ENCODE measurements at places on chromosomes 6 and 20. TPM values are rescaled to one million over a fixed set of nuclear protein-coding genes. Genes with fewer than 3 reads are reported as not detected.

BFSP1 gene
- polyA plus RNA-seq: 2.3 TPM

ADGB gene
- polyA plus RNA-seq: not detected

SIRPA gene
- polyA plus RNA-seq: 34.1 TPM

SPATS1 gene
- polyA plus RNA-seq: not detected

GGTLC1 gene
- not detected for polyA plus RNA-seq

ZC2HC1B gene
- polyA plus RNA-seq: not detected

PARD6B gene
- polyA plus RNA-seq: 0.27 TPM

GRCh38 chr6:111658462-111659154 lies 52.9 kb upstream of the TRAF3IP2 start:
- DNase-seq: no peak

SAMD5 gene
- 3.3 TPM for polyA plus RNA-seq

DNA sequence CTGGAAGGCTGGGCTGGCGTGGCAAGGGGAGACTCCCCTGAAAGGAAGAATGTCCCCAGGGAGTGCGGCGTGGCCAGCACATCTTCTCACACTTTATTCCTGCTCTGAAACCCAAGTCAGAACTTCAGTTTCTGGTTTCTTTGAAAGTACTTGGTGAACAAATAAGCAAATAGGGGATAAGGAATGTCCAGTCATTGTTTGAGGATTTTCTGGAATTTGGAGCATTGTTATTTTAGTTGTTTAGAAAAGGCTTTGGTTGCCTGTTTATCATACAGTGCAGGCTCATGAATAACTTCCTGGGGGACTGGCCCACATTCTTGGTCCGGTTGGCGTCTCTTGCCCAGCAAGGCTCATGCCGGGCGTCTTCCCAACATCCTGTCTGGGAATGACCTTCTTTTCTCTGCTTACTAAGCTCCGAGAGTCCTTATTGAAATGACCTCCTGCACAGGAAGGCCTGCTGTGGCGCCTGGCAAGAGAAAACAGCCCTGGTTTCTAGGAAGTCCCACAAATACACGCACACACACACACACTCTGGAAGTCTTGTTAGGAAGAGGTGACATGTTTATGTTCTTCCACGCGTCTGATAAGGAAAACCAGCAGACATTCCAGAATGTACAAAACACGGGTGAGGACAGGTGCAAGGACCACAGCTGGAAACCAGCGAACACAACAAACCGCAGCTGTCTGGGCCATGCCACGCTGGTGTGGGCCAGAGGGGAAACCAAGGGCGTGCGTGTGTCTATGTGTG lies 71.9 kb downstream of the TMEM170B start:
- peak; percentile 86 for DNase-seq

GRCh38 chr20:38601216-38602184 lies at the start of gene ARHGAP40:
TSS of gene ARHGAP40 (plus strand) at chr20:38601809.
- no peak for DNase-seq

DNA sequence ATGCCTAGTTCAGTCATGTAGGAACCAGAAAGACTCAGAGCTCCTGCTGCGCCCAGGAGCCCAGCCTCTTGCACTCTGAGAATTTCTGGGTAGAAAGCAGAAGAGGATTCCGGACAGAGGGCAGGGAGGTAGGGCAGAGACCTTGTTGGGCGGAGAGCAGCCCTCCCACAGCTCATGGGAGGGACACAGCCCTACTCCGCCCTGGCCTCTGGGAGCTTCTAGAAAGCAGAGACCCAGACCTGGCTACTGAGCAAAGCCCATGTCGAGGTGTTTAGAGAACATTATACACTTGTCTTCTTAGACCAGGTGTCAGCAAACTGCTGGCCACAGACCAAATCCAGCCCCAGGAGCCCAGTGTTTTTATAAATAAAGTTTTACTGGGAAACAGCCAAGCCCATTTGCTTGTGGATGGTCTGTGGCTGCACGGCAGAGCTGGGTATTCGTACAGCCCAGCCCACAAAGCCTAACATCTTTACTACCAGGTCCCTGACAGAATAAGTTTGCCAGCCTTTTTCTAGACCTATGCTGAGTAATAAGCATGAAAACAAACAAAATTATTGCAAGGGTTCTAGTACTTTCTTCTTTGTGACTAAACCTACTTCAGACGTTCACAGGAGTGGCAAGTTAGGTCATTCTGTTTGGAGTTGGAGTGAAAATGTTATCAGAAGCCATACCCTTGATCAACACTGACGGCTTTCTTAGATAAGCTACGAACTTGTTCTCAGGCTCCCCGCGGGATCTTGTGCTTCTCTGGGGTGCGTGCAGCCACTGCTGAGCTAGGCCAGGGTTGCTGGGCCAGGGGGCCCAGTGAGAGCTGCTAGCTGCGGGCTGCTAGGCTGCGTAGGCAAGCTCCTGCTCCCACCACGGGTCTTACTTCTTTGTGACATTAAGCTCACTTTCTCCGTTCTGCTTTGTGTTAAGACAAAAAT lies 235.1 kb upstream of the FOXQ1 start:
- DNase-seq: no peak

- no peak for DNase-seq
Observed at GRCh38 chr6:43516367-43516696, 394 bp downstream of the YIPF3 start.

RPS6KA2 gene
- 80.8 TPM for polyA plus RNA-seq

GRCh38 chr6:88262332-88262731 lies 96.2 kb upstream of the CNR1 start:
- no peak for DNase-seq

GRCh38 chr6:37483917-37484785 lies 15.5 kb downstream of the CCDC167 start:
- no peak for DNase-seq

DNA sequence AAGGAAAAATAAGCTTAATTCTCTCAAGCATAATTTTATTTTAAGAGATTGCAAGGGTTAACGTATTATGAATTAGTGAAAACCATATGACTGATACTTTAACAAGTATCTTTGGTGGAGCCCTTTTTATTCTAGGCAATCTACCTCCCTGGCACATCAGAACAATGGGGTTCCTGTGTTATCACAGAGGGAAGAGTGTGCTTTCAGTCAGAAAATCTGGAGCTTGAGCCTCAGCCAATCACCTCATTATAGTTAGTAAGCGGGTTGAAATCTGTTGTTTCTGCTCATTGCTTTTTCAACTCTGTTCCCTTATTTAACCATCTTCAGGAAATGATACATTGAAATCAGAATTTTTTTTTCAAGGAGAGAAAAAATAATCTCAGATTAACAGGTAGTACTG lies 391 bp downstream of the ADGRF1 start:
- DNase-seq: no peak

- DNase-seq: no peak
Observed at GRCh38 chr6:137953761-137954160, 86.7 kb downstream of the TNFAIP3 start.

GRCh38 chr6:168865-169455 lies 123.3 kb upstream of the DUSP22 start:
- no peak for DNase-seq

DNA sequence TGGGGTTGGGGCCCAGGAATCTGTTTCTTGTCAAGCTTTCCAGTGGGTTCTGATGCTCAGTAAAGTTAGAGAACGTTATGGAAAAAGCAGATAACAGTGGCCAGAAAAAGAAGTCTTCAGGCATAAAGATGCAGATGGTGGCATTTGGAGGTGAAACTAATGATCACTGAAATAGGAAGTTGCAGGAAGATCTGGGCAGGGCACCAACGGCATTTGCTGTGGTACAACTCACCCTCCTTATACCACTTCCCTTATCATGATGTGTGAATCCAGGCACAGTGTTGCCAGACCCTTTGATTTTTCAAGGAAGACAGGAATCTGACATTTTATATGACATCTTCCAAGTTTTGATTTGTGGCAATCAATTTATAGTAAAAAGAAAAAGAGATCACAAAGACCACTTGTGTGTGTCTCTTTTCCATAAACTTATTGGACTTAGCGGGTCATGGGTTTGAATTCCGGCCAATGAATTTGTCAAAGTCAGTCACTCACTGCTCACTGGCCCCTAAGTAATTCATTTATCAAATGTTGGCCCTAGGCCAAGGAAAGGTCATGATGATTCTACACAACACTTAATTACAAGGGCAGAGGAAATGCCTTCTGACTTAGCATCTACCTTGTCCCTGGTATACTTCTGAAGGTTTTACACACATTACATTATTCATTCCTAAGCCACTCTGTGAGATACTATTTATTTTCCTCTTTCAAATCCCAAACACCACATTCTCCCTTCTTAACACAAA lies 37.6 kb downstream of the LAMP5 start:
- no peak for DNase-seq

SGK2 gene
- 0.47 TPM for polyA plus RNA-seq

- no peak for DNase-seq
Observed at GRCh38 chr6:157943249-157943963, 38.3 kb upstream of the SYNJ2 start.

DNA sequence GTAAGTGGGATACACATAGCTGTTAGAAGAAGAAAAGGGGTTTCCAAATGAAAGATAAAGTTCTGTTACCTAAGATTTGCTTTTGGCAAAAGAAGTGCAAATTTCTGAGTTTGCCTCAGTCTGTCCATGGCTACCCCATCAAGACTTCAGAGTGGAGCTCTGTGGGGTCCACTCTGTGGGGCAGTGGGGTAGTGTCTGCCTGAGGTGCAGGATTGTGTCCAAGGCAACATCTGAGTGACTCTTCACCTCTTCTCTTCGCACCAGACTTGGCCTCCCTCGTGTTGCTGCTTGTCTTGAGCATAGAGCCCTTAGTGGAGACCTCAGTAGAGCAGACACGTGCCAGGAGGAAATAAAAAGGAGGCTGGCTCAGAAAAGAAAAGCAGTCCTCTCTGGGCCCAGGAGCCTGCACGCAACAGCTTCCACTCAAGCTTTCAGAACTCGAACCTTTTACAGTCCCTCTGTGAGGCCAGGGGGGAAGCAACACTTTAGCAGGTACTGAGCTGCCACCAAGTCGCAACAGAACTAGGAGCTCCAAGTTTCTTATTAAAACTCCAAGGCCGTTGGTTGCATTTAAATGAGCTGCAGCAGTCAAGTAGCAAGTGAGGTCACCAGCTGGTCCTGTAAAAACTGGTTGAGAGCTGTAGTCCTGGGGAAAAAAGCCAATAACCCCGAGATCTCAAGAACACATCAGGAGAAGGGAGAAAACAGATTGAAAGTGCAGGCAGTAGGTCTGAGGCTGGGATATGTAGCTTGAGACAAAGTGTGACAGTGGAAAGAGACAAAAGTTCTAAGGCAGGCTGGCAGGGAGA lies 413.5 kb downstream of the CDC5L start:
- no peak for DNase-seq

GNAS-AS1 gene
- polyA plus RNA-seq: 0.42 TPM

DNA sequence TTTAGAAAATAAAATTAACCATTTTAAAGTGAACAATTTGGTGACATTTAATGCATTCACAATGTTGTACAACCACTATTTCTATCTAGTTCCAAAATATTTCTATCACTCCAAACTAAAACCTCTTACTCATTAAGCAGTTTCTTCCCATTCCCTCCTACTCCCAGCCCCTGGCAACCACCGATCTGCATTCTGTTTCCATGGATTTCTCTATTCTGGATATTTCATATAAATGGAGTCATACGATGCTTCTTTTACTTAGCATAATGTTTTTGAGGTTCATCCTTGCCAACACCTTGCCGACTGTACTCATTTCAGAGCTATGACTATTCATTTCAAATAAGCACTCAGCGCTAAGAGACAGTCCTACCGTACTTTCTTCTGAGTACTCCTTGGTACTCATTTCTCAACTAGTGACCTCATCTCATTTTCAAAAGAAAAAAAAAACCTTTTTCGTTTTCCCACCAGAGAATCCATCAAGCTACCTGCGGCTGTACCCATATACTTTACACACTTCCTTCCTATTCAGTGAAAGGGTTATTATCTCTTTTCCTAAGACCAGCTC lies 259.2 kb downstream of the UTRN start:
- DNase-seq: no peak

- DNase-seq: peak; percentile 94
Observed at GRCh38 chr20:24651171-24651975, 181.9 kb downstream of the SYNDIG1 start.

DNA sequence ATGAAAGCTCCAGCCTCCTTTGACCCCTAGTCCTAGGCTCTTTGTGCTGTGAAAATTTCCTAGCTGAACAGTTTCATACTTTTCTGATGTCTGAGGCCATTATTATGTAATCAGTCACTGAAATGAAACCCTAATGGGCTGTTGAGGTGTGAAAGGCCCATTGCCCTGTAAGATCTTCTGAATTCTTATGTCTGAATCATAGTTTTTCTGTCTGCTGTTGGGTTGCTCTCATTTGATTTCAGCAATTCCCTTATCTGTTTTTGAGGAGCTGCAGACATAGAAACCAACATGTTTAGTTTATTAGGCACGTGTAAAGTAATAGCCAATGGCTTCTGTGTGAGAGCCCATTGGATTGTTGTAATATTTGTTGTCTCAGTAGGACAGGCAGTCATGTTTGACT lies 118.1 kb downstream of the EYA4 start:
- DNase-seq: no peak

- DNase-seq: peak; percentile 36
Observed at GRCh38 chr6:104597541-104598050, 262.1 kb downstream of the HACE1 start.

SYNJ2 gene
- polyA plus RNA-seq: 24.3 TPM

DNA sequence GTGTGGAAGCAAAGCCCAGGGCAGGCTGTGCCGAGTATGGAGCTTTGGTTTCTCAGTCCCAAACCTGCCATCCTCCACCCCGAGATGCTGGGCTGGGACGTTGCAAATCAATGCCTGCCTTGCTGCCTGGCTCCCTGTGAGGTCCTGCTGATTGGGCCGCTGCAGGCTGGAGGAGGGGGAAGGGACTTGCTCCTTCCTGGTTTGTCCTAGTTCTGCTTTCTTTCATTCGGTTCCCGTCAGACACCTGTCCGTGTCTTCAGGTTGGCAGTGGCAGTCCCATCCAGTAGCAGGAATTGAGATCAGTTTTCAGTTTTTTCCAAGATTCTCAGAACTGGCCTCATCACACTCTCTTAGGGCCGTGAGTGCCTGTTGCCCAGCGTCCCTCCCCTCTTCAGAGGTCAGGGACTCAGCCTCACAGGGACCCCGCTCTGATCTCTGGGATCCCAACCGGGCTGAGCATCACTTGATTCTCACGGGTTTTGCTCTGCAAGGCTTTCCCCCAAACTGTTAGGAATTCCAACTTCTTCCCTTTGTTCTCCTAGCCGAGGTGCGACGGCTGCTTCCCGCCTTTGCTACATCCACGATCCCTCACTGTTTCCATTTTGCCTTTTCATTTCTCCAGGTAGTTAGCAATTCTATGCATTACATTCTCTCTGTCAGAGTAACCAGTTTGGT lies 24.2 kb upstream of the TAGAP start:
- DNase-seq: no peak

FKBP1C gene
- polyA plus RNA-seq: 2.0 TPM
